ENCODE measurements at places on chromosomes 3 and 15.

GRCh38 chr3:193119926-193120325 is 121.1 kb upstream of the PLAAT1 start:
- DNase-seq: no peak

DNA sequence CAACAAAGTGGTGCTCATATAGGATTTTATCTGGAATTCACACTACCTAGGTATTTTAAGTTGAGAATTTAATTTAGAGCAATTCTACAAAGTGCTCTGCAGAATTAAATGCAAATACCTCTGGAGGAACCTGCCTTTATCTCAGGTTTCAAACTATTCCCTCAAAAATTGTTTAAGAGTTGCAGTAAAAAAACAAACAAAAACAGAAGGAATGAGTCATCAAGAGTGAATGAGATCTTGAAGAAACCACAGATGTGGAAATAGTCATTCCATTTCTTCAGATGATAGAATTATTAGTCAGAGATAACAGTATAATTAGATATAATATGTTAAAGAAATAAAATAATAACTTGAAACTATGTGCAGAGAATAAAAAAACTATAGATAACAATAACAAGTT is 80.8 kb upstream of the SCN5A start:
- no peak for DNase-seq

GRCh38 chr3:13217736-13218540 is 144.7 kb upstream of the IQSEC1 start:
- DNase-seq: no peak

- DNase-seq: no peak
Measured at GRCh38 chr3:155517903-155518302, 224.4 kb upstream of the STRIT1 start.

GRCh38 chr3:141594357-141594756 is 107.5 kb downstream of the RASA2 start:
- no peak for DNase-seq

DNA sequence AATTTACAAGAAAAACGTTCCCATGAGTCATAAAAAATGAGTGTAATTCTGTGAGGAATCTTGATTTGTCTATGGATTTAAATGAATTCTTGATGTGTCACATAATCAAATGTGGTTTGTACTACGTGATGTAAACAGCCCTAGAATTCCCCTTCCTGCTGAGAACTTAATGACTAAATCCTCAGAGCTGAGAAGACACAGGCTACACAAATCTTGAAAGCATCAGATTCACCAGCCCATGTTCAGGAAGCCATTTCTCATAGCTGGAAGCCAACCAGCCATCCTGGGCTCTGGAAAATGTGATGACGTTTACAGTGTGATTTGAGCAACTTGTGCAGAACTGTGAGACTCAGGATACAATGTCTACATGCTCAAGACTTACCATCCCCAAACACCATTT is 193.7 kb upstream of the MME start:
- DNase-seq: no peak

GRCh38 chr3:20310629-20311028 is 124.6 kb upstream of the SGO1 start:
- DNase-seq: no peak

DNA sequence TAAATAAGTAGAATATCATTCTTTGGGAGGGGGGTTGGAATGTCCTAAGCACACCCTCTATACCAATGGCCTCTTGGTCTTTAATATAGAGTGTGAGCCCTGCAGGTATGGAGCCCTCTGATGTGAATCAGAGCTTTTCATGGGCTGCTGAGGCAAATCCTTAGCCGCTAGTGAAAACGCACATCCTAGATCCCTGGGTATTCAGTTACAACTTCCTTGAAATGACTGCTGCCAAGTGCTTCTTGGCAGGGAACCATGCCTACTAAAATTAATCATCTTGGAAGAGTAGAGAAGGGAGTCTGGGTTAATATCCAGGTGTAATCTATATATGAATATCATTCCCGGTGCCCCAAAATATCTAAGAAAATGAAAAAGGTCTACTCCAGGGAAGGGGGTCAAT is 109.1 kb downstream of the POLQ start:
- DNase-seq: no peak

DNA sequence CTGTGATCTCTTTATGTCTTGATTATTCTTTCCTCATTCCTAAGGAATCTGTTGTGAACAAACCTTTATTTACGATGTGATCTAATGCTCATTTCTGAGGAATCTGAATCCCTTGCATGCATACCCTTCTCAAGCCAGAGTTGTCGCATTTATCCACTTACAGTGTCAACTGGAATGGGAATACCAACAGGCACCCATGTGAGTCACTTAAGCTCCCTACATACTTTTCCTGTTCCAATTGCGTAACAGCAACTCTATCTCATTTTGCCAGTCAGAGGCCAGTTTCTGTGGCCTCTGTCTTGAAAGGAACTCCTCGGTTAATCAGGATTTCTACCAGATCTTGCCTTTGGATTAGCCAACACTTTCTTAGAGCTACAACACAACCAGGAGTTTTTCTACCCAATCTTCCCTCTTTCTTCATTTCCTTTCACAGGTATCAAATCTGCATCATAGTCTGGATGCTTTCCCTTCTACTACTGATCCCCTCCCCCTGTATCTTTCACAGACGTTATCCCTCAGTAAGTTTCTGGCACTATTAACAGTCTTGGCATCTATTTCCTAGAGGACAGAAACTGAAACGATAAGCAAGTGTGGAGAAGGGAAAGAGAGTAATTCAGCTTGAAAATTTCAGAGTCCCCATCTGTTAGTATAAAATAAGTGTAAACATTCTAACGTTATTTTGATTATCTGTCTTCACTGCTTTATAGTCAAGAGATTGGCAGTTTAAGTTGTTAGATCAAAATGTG is 66.8 kb upstream of the BCHE start:
- no peak for DNase-seq

GRCh38 chr3:153042088-153042487 is 119.9 kb upstream of the RAP2B start:
- DNase-seq: no peak

- no peak for DNase-seq
Measured at GRCh38 chr3:183692436-183692835, 5.2 kb upstream of the YEATS2 start.

- no peak for DNase-seq
Measured at GRCh38 chr3:59631482-59631881, 581.7 kb upstream of the CFAP20DC start.

DNA sequence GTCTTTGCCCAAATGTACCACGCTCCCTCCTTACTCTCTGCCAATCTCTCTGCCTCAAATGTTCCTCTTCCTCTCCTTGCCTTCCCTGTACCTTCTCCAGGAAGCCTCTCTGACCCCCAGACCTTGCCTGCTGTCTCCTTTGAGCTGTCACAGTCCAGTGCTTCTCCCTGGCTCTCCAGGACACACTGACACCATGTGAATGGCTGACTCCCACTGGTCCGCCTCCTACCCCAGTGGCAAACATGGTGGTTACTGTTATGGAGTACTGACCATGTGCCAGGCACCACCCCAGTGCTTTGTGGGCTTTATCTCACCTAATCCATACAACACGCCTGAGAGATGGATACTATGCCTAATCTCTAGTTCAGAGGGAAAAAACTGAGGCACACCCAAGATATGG is 141.9 kb downstream of the TPRA1 start:
- no peak for DNase-seq

DNA sequence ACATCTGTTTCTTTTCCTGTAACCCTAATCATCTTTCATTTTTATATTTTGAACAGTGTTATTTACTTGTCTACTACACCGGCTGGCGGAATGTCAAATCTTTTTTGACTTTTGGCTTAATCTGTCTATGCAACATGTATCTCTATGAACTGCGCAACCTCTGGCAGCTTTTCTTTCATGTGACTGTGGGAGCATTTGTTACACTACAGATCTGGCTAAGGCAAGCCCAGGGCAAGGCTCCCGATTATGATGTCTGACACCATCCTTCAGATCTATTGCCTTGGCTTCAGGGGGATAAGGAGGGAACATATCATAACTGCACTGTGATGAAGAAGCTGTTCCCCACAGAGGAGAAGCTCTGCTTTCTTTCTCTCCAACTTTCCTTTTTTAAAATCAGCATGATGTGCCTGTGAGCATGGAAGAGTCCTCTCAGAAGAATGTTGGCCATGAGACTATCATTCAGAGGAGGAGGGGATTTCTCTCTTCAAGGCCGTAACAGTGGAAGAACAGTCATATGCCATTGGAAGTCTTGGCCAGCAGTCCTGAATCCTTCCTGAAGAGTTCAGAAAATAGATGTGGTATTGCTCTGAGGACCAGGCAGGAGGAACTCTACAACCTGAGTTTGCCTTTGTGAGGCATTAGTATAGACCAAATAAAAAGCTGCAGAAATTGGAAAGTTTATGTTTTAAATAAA is 69.9 kb downstream of the SEC22A start:
- no peak for DNase-seq

DNA sequence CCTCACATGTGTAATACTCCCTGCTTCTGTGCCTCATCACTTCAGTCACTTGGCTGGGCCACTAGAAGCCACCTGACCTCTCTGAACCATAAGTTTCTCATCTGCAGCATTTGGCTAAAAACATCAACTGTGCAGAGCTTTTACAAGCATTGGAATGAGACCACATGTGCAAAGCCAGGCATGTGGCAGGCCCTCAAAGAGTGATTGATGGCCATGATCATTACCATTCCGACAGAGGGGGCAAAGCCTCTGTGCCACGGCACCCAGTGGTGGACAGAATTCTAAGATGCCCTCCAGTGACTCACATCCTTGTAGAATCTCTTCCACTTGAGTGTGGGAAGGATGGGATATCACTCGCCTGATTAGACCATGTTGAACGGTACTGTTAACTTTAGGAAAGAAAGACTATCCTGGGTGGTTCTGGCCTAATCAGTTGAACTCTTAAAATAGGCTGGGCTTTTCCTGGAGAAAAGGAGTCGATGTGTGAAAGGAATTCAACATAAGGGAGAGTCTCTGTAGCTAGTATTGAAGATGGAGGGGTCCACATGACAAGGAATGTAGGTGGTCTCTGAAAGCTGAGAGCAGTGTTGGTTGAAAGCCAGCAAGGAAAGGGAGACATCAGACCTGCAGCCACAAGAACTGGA is 13.5 kb downstream of the CDCP1 start:
- no peak for DNase-seq

GRCh38 chr3:127072221-127072771 is 89.4 kb downstream of the PLXNA1 start:
- DNase-seq: no peak

DNA sequence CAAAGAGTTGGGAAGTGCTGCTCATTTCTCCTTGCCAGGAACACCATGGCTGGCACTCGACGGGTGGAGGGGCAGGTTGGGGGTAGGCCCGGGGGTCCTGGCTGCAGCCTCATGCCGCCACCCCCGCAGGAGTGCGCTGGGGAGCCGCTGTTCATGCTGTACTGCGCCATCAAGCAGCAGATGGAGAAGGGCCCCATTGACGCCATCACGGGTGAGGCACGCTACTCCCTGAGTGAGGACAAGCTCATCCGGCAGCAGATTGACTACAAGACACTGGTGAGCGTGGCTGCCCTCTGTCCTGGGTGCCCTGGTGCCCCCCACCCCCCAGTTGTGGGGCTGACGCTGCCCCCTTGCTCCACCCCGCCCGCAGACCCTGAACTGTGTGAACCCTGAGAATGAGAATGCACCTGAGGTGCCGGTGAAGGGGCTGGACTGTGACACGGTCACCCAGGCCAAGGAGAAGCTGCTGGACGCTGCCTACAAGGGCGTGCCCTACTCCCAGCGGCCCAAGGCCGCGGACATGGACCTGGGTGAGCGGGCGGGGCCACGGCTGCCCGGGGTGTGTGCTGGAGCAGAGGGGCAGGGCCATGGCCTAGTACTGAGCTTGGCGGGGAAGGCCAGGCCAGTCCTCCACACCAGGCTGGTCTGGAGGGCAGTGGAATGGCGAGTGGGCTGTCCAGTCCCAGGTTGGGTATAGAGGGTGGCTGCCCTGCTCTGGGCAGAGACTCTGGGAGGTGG is 45.1 kb downstream of the PLXNA1 start:
- DNase-seq: no peak

DNA sequence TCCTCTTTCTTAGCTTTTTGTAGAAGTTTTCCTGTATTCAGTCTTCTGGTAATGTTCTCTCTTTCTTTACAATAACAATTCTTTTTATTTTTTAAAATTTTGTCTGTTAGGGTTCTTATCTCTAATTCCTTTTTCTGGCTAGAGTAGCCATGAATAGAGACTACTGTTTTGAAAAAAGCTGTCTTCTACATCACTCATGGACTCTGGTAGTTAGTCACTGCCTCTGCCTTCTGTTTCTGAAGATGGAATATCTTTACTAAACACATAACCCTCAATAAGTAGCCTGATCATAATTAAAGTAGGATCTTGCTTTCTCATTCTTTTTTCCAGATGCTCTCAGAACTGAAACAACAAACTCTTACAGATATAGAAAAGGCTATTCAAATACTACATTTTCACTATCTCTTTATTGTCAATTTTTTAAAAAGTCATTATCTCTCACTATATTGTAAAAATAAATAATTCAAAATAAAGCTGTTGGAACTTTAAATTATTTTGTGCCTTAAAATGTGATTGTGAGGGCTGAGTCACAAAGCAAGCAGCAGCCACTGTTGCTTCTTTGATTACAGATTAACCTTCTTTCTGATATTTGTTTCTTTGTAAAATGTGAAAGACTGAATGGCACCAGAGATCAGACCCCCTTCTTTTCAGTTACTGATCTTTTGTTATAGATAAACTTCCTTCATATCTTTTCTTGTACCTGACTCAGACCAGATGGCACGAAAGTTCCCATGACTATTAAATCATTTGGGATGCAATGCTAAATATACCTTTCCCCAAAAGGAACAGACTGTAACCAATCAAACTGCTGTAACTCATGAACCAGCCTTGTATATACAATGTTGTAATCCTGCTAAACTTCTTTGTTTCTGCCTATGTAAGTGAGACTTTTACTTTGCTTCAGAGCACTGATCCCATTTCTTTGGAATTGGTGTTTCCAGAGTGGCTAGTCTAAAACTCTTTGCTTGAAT is 1159.5 kb downstream of the IGSF11 start:
- no peak for DNase-seq

- no peak for DNase-seq
Measured at GRCh38 chr15:82127581-82127980, 81.8 kb upstream of the MEX3B start.
